ENCODE measurements at places on chromosomes 1 and 21.
A peak's percentile ranks its signal among the peaks of the same experiment; 100 is the strongest.

DNA sequence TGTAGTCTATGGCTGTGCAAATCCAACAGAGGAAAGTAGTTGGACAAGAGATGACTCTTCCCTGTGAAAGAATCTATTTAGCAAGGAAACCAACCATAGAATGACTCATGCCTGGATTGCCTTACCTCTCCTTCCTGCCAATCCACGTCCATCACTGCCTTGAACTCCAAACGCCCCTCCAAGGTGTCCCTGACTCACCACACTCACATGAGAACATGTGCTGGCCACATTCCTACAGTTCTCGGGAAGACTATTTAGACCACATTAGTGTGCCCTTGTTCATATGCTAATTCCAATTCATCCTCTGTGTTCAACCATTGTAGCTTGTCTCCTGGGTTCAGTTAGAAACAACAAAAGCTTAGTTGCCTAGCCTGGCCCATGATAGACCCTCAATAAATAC is 157.3 kb downstream of the SLC30A10 start:
- DNase-seq: no peak

GRCh38 chr1:58749646-58750045 is 34.2 kb downstream of the JUN start:
- DNase-seq: no peak

DNA sequence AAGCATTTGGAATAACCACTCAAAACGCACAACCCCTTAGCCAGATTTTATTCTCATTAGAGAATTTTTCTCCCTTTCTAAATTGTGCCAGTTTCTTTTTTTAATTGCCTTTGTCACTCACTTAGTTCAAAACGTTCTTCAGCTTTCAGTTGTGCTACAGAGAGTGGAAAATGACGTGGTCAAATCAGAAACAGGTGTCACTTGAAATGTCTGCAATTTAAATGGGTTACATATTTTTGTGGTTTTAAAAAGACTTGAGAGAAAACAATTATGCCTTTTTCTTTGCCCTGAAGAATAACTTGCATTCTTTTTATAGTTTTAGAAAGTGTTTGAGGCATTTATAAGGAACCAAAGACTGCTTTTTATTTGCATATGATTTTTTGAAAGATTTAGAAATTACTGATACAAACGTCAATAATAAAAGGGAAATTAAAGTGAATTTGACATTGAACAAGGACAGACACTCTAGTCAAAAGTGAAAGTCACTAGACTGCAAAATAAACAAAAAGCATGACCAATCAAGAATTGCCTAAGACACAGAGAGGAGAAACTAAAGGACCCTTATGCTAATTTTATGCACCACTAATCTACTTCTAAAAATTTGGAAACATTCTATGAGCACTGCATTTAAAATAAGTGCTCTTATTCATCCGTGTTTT is 191.0 kb downstream of the TPR start:
- no peak for DNase-seq

- DNase-seq: no peak
These were observed 65.9 kb upstream of the L1TD1 start for GRCh38 chr1:62128745-62129144.

GRCh38 chr1:20483098-20483832 is 2.7 kb downstream of the CAMK2N1 start:
- no peak for DNase-seq

- no peak for DNase-seq
These were observed 10.3 kb downstream of the SIM2 start for GRCh38 chr21:36709030-36709867.

DNA sequence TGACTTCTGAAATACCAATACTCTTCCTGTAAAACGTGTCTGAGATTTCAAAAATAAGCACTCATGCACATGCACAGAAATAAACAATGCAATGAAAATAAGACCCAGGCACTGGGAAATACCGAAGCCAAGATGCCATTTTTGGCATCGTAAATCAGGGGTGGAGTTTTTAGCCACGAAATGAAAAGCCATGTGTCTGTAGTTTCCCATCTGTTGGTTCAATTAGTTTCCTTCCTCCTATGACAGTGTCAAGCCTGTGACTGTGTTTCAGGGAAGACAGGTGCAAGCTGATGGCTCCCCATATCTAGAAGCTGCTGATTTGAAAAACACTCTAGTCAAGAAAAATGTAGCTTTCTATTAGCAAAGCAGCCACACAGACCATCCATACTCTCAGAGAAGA is 480.4 kb upstream of the CAMK1G start:
- DNase-seq: no peak

DNA sequence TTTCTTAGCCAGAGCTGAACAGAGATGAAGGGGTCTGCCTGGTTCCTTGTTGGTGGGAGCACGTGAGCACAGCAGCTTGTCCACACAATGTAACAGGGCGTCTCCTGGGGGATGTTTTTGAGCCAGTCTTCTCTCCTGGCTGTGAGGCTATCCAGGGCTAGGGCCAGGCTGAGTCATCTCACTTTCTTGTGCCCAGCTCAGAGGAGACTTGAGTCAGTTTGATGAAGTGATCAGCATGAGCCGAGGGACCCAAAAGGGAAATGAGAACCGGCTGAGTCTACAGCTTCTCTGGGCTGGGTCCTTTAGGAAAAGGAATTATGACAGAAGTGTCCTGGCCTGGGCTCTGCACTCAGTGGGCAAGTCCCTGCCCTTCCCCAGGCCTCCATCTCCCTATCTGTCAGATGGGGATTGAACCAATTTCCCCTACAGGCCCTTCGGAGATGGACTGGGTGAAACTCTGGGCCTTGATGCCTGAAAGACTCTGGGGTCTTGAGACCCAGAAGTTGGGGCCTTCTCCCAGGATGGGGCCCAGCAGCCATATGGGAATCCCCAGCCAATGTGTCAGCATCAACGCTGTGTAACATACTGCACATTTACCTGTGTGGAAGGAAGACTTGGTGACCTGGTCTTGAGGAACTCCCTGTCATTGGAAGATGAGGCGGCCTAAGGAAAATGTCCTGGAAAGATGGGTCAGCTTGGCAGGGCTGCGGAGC is 36.6 kb downstream of the DMRTB1 start:
- no peak for DNase-seq

DNA sequence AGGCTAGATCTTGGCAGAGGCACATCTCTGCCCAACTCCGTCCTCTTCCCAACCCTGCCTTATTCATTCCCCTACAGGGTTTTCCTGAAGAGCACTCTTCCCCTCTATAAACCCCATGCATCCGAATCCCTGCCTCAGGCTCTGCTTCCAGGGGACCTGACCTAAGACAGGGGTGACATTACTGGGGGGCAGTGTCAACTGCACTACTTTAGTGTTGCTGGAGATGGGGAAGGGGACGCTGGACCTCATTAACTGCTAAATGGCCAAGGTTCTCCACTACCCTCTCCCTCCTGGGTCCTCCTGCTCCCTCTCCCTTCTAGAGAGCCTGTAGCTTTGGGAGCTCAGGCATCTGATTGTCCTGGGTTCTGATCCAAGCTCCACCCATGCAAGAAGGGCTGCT is 126.2 kb downstream of the GRIK3 start:
- no peak for DNase-seq

DNA sequence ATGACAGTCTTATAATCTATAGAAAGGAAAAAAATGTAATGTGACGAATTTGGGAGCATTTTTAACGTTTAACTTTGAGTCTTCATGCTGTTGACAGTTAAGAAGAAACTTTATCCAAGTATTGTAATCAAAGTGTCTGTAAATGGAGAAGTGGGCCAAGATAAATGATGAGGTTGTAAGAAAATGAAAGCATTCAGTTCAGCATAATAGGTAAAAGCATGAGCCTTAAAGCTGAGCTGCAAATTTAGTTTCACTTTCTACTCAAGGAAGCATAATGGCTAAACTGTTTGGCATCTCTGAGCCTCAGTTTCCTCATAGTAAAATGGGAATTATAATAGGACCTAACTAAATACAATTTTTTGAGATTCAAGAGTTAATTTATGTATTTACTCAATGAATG is 1554.8 kb downstream of the KCNT2 start:
- DNase-seq: no peak

GRCh38 chr1:215043401-215043800 is 39.1 kb upstream of the KCNK2 start:
- DNase-seq: no peak

- no peak for DNase-seq
These were observed 161.1 kb upstream of the IRF2BP2 start for GRCh38 chr1:234770924-234771540.

DNA sequence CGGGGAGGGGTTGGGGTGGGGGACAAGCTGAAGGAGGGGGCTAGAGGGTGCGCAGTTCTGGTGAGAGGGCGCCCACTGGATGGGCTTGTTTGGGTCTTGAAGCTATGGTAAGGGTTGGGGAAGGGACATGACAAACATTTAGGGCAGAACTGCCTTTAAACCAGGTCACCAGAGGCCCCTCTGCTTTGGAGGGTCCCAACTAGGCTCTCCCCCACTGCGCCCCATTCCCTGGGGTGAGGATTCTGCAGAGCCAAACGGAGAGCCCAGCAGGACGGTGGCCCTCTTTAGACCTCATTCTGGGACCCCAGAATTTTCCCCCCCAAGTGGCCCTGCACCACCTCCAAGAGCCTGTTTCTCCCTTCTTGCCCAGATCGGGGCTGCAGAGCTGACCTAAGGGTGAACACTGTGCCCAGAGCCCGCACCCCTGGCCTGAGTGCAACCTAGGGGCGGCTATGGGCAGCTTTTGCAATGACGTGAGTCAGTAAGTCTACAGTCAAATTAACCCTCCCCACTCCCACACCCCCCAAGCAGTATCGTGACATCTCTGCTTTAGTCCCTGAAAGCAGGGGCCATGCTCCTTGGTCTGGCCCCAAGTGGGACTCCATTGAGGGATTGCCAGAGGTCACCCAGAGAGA is 593.8 kb downstream of the MATN1 start:
- no peak for DNase-seq

- no peak for DNase-seq
These were observed 16.6 kb downstream of the MYOG start for GRCh38 chr1:203069030-203069747.

DNA sequence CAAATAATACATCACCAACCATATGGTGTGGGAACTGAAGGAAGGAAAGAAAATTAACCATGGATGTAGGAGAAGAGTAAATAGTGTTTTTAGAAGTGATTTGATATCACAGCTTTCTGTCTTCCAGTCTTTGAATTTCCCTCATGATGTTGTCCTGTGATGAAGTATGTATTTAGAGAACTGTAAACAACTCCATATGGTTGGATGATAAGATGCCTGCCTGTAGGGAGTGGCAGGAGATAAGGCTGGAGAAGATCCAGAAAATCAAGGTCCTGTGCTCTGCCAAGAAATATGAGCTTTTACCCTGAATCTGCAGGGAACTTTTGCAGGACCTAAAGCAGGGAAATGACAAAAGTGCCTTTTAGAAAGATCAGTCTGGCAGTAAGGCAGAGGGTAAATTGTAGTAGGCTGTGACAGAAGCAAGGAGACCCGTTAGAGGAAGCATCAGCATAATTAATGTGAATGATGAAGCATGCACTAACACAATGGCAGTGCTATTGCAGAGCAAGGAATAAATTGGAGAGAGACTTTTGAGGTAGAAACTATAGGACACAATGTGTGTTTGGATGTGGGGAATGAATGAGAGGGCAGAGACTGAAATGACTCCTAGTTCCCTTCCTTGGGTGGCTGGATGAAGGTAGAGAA is 21.9 kb downstream of the CEPT1 start:
- DNase-seq: no peak

GRCh38 chr1:111886741-111887140 is 102.7 kb downstream of the KCND3 start:
- DNase-seq: no peak

GRCh38 chr1:201553496-201554189 is 14.7 kb downstream of the NAV1 start:
- DNase-seq: no peak

DNA sequence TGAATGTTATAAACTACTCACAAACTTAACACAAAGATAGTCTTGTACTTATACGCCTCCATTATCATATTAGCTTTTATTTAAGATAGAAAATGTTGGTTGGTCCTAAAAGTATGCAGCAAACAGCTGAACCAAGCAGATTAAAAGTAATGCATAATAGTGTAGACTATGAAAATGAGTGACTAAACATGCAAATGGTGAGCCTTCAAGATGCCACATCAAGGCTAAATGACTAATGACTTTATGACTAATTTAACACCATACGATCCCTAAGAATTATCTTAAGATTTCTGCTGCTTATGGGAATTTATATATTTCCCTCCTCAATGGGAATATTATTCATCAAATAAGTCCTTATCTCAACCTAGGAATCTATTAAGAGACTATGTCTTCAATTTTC is 4.6 kb downstream of the GPATCH2 start:
- DNase-seq: no peak

DNA sequence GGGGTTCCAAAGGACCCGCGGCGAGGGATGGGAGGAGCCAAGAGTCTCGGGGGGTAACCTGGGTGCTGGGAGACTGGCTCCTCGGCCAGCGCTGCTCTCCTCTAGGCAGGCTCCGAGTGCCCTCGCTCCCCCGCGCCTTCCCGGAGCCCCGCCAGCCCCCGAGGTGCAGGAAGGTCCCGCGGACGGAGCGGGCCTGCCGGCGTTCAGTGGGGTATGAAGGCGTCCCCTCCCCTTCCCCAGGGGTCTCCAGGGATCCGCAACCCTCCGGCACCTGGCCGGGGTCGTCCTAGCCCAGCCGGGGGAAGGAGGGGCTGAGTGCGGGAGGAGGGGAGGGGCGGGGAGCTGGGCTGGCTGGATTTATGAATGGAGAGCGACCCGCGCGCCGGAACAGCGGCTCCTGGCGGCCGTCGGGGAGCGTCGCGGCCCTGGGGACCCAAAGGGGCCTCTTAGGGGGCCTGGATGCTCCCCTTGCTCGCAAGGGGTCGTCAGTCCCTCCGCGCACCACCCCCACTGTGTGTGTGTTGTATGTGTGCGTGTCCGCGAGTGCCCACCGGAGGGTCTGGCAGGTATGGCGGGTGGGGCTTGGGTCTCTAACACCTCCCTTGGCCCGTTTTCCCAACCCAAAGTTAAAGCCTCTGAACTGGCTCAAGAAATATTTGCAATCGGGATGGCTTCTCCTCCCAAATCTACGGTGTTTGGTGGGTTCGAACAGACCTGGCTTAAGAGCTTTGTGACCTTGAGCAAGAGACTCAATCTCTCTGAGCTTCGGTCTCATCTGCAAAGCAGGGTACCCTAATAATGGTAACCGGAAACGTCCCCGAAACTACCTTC is 642 bp downstream of the HCRTR1 start:
- peak; percentile 75 for DNase-seq

All from GM12892 (cell line).